ENCODE measurements at places on chromosomes 5 and 9.
A peak's percentile ranks its signal among the peaks of the same experiment; 100 is the strongest.

- no peak for DNase-seq
Measured at GRCh38 chr9:129154866-129155477, 23.1 kb downstream of the IER5L start.

- peak; percentile 60 for DNase-seq
Measured at GRCh38 chr9:108743901-108744371, 111.8 kb downstream of the ACTL7B start.

DNA sequence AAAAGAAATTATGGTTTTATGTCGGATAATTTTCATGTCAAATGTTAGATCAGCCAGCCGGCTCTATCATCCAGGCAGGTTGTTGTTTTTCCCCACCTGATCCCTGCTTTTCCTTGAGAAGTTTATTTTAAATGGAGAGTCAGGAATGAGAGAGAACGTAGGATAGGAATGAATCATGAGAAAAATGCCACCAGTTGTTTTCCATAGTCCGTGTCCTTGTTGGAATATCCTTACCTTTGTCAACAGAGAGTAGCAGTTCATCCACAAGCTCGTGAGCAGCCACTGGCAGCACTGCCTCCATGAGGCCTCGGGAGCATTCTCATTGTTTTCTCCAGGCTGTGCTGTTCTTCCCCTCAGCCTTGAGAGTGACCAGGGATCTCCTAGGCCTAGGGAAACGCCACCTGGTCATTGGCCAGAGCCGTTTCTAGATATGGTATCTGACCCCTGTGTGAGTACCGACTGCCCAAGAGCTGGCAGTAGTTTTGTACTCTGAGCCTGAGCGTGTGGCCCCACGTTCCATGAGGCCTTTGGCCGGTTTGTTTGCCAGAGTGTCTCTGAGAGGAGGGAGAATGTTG is 293.3 kb downstream of the FANCC start:
- DNase-seq = no peak

DNA sequence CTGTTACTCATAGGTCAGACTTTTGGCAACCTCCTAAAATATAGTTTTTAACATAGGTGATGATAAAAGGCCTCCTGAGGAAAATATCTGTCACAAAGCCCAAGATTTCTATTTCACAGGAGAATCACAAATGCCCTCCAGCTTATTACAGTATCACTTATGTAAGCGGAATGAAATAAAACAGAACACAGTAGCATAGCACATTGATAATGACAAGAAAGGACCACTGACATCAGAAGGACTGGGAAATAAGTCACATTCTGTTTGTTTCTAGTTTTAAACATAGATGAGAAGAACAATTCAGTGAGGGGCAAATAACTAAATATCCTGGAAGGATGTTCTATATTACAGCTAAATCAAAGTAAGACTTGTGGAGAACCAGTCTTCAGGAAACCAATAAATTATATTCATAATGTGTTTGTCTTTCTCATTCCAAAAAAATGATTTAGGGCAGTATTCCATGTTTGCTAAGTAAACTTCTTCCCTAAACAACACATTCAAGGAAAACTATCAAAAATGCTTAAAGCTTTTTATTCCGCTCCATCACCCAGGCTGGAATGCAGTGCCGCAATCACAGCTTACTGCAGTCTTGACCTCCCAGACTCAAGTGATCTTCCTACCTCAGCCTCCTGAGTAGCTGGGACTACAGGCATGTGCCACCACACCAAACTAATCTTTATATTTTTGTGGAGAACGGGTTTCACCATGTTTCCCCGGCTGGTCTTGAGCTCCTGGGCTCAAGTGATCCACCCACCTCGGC is 20.8 kb upstream of the CTNNAL1 start:
- no peak for DNase-seq

DNA sequence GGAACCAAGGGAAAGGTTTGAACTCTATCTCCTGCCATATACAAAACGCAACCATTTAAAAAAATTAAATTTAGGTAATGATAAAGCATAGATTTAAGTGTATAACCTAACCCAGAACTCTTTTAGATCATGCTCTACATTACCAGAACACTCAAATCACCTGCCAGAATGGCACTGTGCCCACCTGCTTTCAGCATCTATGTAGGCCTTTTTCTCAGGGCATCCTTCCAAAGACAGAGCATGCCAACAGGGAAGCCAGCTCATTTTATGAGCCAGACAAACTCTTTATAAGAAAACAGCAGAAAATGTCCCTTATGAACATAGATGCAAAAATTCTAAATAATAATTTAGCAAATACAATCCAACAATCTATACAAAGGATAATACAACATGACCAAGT is 47.9 kb upstream of the SMAD5 start:
- no peak for DNase-seq

GRCh38 chr5:139733698-139734538 is 61.7 kb upstream of the PSD2 start:
- DNase-seq = no peak

- no peak for DNase-seq
Measured at GRCh38 chr5:96716716-96717115, 54.5 kb downstream of the CAST start.

GRCh38 chr5:16690243-16690852 is 73.6 kb upstream of the RETREG1 start:
- peak; percentile 67 for DNase-seq

DNA sequence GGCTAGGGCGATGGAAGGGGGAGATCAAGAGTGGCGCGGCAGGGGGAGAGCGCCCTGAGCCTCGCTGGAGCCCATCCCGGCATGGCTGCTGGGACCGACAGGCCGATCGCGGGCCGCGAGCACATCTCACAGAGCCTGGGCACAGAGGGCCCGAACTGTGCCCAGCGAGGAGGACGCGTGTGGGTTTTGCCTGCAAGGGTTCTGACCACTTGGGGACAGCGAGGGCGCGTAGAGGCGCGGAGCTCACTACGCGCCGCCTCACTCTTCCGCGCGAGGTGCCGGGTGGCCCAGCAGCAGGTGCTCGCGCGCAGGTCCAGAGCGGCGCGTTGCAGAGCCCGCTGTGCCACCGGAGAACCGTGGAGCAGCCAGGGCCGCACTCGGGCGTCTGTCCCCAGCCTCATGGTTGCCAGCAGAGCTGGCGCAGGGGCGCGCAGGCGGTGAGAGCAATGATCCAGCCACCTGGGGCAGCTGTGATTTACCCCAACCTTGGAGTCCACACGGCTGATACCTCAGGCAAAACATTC is 16.3 kb upstream of the PITX1 start:
- DNase-seq = no peak

DNA sequence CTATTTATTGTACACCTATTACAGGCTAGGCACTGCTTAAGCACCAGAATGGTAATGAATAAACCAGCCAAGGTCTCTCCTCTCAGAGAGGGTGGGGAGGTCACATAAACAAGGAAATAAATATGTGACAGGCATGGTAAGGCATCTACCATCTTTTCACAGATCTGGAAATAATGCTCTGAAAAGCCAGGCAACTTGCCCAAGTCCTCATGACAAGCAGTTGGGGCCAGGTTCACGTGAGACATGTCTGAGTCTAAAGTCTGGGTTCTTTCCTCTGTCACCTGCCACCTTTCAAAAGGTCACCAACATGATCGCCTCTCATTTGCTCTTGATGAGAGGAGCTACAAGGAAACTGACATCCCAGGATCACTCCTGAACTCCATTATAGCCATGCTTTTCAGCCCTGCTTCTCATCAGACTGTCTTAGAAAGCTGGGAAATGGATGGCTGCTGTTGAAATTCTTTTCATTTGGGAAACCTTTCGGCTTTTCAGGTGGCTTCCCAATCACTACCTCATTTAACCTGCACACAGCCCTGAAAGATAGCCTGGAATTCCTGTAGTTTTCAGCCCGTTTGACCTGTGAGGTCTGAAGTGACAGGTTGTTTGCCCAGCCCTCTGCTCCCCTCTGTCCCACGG is 123.1 kb downstream of the CRB2 start:
- no peak for DNase-seq

- no peak for DNase-seq
Measured at GRCh38 chr9:104572612-104573011, 3.6 kb downstream of the OR13C8 start.

GRCh38 chr5:29061381-29061780 is 2023.0 kb upstream of the CDH9 start:
- DNase-seq = no peak

DNA sequence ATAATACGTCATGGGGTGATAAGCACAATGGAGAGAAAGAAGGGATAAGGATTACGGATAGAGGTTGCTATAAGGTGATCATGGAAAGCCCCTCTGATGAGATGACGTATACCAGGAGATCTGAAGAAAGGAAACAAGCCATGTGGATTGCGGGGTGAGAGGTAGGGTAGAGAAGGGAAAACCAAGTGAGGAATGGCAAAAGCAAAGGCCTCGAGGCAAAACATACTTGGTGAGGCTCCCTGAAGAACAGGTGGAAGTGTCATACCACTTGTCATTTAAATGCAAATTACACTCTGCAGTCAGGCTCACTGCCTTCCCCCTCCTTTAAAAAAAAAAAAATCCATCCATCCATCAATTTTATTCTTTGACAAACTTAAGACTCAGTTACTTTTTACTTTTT is 420.8 kb downstream of the RAB3C start:
- no peak for DNase-seq

GRCh38 chr5:19790829-19791466 is 197.1 kb downstream of the CDH18 start:
- DNase-seq = no peak

GRCh38 chr5:159414021-159414420 is 83.7 kb upstream of the IL12B start:
- no peak for DNase-seq

GRCh38 chr5:155826611-155827507 is 500.1 kb upstream of the SGCD start:
- no peak for DNase-seq

- no peak for DNase-seq
Measured at GRCh38 chr9:97905228-97905627, 17.1 kb downstream of the TRMO start.

- no peak for DNase-seq
Measured at GRCh38 chr9:129349665-129349947, 171.5 kb upstream of the IER5L start.

- no peak for DNase-seq
Measured at GRCh38 chr5:171855265-171855664, 69.6 kb downstream of the SMIM23 start.

- DNase-seq = no peak
Measured at GRCh38 chr9:21027295-21027694, 4.1 kb downstream of the HACD4 start.

- no peak for DNase-seq
Measured at GRCh38 chr5:124239572-124239971, 506.9 kb downstream of the ZNF608 start.

GRCh38 chr9:94108584-94108983 is 24.3 kb downstream of the PTPDC1 start:
- no peak for DNase-seq

GRCh38 chr9:33011831-33012230 is 10.4 kb upstream of the APTX start:
- DNase-seq = no peak

- DNase-seq = no peak
Measured at GRCh38 chr5:107812570-107813141, 141.9 kb upstream of the EFNA5 start.

DNA sequence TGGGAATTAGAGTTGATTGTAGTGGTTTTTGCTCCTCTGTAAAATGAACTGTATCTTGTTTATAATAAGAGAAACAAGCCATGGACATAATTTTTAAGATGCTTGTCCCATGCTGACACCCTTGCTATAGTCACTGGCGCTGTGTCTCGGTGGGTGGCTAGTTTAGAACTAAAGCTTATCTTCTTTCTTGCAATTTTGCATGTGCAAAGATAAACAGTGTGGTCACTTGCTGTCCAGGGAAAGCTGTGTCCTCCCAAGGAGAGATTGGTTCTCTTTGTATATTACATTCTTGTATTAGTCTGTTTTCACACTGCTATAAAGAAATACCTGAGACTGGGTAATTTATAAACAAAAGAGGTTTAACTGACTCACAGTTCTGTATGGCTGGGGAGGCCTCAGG is 143.8 kb downstream of the MELK start:
- DNase-seq = no peak

DNA sequence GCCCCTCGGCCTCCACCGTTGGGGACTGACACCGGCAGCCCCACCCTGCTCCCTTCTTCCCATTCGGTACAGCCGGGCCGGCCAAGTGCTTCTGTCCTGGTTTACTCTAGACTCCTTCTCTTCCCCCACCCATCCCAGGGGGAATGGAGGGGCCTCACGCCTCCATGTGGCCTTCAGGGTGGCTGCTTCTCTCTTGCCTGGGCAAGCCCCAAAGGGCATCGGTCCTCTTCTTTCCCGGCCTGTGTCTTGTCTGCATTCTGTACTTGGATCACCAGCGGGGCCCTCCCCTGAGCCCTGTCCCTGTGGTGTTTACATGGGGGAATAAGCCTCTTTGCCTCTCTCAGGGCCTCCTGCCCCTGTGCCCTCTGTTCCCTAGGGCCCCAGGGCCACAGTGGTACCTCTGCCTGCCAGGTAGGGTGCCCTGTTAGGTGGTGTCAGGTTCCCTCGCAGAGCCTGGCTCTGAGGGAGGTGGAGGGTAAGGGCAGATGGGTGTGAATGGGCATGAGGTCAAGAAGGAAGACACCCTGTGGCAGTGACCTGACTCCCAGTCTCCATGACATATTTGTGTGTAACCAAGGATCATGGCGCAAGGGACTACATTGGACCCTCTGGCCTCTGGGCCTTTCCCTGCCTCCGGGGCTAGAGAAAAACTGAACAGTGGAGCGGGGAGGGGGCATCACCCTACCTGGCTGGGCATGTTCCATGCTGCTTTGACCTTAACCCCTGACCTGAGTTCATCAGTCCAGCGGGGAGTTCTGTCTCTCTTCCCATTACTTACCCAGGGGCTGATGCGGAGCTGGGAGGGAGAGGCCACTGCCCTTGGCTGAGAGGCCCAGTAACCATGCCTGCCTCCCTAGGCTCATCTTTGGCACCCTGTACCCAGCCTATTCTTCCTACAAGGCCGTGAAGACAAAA is 1.6 kb downstream of the REEP2 start:
- DNase-seq = no peak

DNA sequence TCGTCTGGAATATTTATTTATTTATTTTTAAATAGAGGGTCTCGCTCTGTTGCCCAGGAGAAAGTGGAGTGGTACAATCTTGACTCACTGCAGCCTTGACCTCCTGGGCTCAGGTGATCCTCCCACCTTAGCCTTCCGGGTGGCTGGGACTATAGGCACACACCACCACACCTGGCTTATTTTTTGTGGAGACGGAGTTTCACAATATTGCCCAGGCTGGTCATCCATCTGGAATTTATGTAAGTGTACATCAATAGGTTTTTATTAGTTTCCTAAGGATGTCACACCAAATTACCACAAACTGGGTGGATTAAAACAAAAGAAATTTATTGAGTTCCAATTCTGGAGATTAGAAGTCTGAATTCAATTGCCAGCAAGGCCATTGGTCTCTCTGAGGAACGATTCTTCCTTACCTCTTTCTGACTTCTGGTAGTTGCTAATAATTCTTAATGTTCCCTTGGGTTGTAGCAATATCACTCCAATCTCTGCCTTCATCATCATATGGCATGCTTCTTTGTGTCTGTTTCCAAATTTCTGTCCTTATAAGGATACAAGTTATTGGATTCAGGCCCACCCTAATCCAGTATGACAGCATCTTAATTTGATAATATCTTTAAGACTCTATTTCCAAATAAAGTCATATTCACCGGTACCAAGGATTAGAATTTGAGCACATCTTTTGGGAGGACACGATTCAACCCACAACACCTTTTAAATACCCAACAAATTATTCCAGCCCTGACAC is 16.3 kb upstream of the RAD23B start:
- DNase-seq = no peak

- DNase-seq = no peak
Measured at GRCh38 chr5:150114773-150115408, 28.5 kb upstream of the CSF1R start.

- DNase-seq = no peak
Measured at GRCh38 chr5:95486191-95486590, 68.6 kb downstream of the SKIC3 start.

All from neuronal stem cell (in vitro differentiated cells).